ENCODE measurements at places on chromosomes 4 and X. TPM values are rescaled to one million over a fixed set of nuclear protein-coding genes. Genes with fewer than 3 reads are reported as not detected.

GRCh38 chr4:127047930-127048329 is 584.8 kb upstream of the INTU start:
- no peak overlapping the region for H3K27ac ChIP-seq
- H3K27me3 ChIP-seq, result no peaks in the 10 kb centered on the region
- no peaks in the 10 kb centered on the region for H3K4me1 ChIP-seq
- no peaks in the 10 kb centered on the region for H3K36me3 ChIP-seq
- no peak overlapping the region for H3K4me3 ChIP-seq
- no peak for DNase-seq

The FAM120C gene
- 17.7 TPM for total RNA-seq

The MAGEE1 gene
- total RNA-seq, result 2.7 TPM

DNA sequence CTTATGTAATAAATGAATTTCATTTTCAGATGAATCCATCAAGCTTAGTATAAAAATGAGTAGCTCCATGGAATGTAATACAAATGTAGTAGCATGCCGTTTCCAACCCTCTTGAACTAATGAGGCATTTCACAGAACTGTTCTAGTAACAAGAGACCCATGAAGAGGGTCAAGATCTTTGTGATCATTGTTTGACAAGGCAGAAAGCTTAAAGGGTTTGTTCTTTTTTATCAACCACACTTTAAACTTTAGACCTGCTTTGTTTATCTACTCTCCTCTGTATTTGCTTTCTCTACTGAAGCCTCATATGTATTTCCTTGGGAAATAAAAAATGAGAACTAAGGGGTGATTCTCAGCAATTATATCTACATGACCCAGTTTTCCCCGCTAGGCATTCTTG is 513.9 kb downstream of the ARAP2 start:
- no peak overlapping the region for H3K27ac ChIP-seq
- H3K27me3 ChIP-seq, result no peaks in the 10 kb centered on the region
- H3K4me1 ChIP-seq, result no peaks in the 10 kb centered on the region
- H3K36me3 ChIP-seq, result no peaks in the 10 kb centered on the region
- H3K4me3 ChIP-seq, result no peak overlapping the region

DNA sequence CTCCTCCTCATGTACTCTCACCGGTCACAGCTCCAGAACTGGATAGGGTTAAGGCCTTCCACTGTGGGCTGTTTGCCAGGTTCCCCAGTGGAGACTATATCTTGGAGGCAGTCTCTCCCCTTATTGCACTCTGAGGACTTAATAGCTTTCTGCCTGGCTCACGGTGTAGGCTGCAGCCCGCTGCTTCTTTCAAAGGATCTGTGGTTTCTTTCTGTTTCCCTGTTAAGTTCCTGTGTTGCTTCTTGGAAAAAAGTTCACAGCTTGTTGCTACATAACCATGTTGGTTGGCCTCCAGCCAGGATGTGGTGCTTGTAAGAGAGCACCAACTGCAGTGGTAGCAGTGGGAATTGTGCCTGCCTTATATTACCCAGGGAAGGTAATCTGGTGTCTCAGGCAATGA is 24.9 kb upstream of the ZDHHC15 start:
- no peaks in the 10 kb centered on the region for H3K36me3 ChIP-seq
- no peaks in the 10 kb centered on the region for H3K4me1 ChIP-seq
- no peak overlapping the region for H3K4me3 ChIP-seq
- no peaks in the 10 kb centered on the region for H3K27me3 ChIP-seq

DNA sequence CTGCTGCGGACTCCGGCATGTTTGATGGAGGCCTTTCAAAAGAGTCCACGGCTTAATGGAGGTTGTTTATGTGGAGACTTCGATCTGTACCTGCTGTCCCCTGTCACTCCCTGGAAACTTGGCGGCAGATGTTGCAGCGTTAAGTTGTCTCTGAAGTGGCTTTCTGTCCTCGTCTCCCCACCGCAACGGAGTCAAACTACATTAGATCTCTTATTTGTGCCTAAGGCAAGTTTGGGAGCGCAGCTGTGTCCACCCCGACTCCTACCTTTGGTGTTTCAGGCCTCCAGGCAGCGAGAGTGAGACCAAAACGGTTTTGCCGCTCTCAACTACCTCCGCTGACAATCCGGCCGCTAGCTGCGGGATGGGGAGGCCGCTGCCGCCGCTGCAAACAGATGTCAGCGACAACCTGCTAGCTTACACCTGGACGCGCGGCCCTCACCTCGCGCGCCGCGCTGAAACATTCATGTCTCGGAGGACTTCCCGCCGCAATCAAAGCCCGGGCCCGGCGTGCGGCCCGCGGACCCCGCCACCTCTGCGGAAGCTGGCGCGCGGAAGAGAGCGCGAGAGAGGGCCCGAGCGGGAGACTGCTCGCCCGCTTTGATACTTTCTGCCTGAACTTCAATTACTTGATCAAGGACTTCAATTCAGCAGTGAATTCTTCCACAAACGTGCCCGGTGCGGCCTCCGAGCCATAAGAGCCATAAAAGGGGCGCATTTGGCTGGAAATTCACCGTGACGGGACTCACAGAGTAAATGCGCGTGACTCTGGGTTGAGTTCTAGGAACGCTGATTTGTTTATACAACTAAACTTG is 108.4 kb downstream of the ANTXR2 start:
- DNase-seq, result no peak
- H3K27me3 ChIP-seq, result no peaks in the 10 kb centered on the region
- H3K4me1 ChIP-seq, result no peaks in the 10 kb centered on the region

DNA sequence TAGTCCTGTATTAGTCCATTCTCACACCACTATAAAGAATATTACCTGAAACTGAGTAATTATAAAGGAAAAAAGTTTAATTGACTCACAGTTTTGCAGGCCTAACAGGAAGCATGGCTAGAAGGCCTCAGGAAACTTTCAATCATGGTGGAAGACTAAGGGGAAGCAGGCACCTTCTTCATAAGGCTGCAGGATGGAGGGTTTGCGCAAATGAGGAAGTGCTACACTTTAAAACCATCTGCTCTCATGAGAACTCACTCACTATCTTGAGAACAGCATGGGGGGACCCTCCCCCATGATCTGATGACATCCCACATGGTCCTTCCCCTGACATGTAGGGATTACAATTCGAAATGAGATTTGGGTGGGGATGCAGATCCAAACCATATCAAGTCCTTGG is 12.1 kb upstream of the MAGEA11 start:
- H3K4me1 ChIP-seq, result no peaks in the 10 kb centered on the region
- H3K27ac ChIP-seq, result no peak overlapping the region
- H3K36me3 ChIP-seq, result no peaks in the 10 kb centered on the region
- no peak overlapping the region for H3K4me3 ChIP-seq
- DNase-seq, result no peak
- H3K27me3 ChIP-seq, result no peaks in the 10 kb centered on the region

The YY2 gene
- total RNA-seq, result 6.9 TPM

- H3K36me3 ChIP-seq, result no peaks in the 10 kb centered on the region
- H3K4me1 ChIP-seq, result no peaks in the 10 kb centered on the region
- DNase-seq, result no peak
Observed at GRCh38 chr4:77308843-77309242, 151.8 kb downstream of the CCNG2 start.

DNA sequence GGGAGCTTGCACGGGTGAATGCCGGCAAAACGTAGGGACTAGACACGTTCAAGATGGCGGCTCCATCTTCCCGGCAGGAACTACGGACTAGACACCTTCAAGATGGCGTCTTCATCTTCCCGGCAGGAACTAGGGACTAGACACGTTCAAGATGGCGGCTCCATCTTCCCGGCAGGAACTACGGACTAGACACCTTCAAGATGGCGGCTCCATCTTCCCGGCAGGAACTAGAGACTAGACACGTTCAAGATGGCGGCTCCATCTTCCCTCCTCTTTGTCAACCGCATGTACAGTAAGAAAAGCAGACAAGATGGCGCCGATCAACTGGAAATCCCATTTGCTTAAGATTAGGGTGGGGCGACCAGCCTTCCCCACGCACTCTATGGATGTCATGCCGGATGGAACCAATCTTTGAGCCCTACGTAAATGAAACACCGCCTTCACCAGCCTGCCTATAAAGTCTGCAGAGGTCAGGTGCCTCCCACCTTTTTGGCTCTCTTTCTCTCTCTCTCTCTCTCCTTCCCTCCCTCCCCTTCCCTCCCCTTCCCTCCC is 222.4 kb downstream of the CRLF2 start:
- peak overlapping the region; percentile 15 for H3K4me3 ChIP-seq
- no peak overlapping the region for H3K27ac ChIP-seq
- no peaks in the 10 kb centered on the region for H3K4me1 ChIP-seq
- H3K36me3 ChIP-seq, result no peaks in the 10 kb centered on the region
- DNase-seq, result peak; percentile 7
- H3K27me3 ChIP-seq, result no peaks in the 10 kb centered on the region

The FANCB gene
- total RNA-seq, result 3.8 TPM

- no peaks in the 10 kb centered on the region for H3K27me3 ChIP-seq
- no peak overlapping the region for H3K27ac ChIP-seq
- no peak overlapping the region for H3K4me3 ChIP-seq
- no peaks in the 10 kb centered on the region for H3K36me3 ChIP-seq
- DNase-seq, result no peak
Observed at GRCh38 chr4:99875071-99875470, 19.2 kb downstream of the LAMTOR3 start.

GRCh38 chr4:106875340-106875739 is 160.8 kb downstream of the DKK2 start:
- no peaks in the 10 kb centered on the region for H3K36me3 ChIP-seq
- no peaks in the 10 kb centered on the region for H3K4me1 ChIP-seq
- no peak overlapping the region for H3K27ac ChIP-seq
- no peaks in the 10 kb centered on the region for H3K27me3 ChIP-seq

GRCh38 chrX:136546371-136546781 is 14.4 kb downstream of the VGLL1 start:
- H3K36me3 ChIP-seq, result no peaks in the 10 kb centered on the region
- DNase-seq, result no peak
- H3K4me1 ChIP-seq, result no peaks in the 10 kb centered on the region
- no peak overlapping the region for H3K4me3 ChIP-seq

GRCh38 chr4:138611721-138612120 is 369.6 kb upstream of the SLC7A11 start:
- H3K27me3 ChIP-seq, result no peaks in the 10 kb centered on the region
- H3K4me3 ChIP-seq, result no peak overlapping the region
- H3K4me1 ChIP-seq, result peaks cover 14% of the 10 kb centered on the region
- no peak overlapping the region for H3K27ac ChIP-seq
- H3K36me3 ChIP-seq, result no peaks in the 10 kb centered on the region

GRCh38 chr4:7007142-7007907 is 35.8 kb upstream of the TADA2B start:
- H3K4me1 ChIP-seq, result no peaks in the 10 kb centered on the region
- no peak overlapping the region for H3K4me3 ChIP-seq
- no peaks in the 10 kb centered on the region for H3K36me3 ChIP-seq
- no peak for DNase-seq
- H3K27me3 ChIP-seq, result no peaks in the 10 kb centered on the region

The DMRTC1B gene
- total RNA-seq, result not detected

GRCh38 chr4:112114452-112114851 is 30.8 kb upstream of the FAM241A start:
- no peaks in the 10 kb centered on the region for H3K4me1 ChIP-seq
- no peaks in the 10 kb centered on the region for H3K27me3 ChIP-seq
- no peaks in the 10 kb centered on the region for H3K36me3 ChIP-seq
- H3K27ac ChIP-seq, result no peak overlapping the region
- no peak for DNase-seq

DNA sequence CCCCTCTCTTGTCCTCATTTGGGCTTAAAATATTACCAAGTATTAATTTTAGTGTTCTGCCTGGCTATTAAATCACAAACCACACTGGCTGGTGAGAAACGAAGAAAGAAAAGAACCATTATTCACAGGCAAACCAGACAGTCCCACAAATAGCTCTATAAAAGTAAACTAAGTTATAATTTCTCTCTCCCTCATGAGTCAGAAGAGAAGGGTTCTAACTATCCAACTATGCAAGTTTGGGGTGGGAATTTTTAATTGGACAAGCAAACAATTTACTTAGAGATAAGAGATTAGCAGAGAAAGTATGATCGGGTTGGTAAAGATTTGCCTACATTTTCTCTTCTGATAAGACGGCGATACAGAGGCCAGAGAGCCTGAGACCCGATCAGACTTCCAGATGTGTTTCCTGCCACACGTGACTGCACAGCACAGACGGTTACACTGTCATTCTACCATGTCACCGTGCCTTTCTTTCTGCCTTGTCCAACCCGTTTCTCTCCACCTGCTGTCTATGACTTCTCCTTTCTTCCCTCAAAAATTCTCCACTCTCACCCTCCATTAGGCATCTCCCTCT is 52.3 kb downstream of the MEPE start:
- no peaks in the 10 kb centered on the region for H3K36me3 ChIP-seq
- no peaks in the 10 kb centered on the region for H3K27me3 ChIP-seq
- H3K27ac ChIP-seq, result no peak overlapping the region
- H3K4me3 ChIP-seq, result no peak overlapping the region
- no peaks in the 10 kb centered on the region for H3K4me1 ChIP-seq

- no peaks in the 10 kb centered on the region for H3K4me1 ChIP-seq
- no peak for DNase-seq
- peaks cover 8% of the 10 kb centered on the region for H3K36me3 ChIP-seq
- no peak overlapping the region for H3K4me3 ChIP-seq
- H3K27ac ChIP-seq, result no peak overlapping the region
- H3K27me3 ChIP-seq, result no peaks in the 10 kb centered on the region
Observed at GRCh38 chrX:107845625-107846024, 20.0 kb downstream of the MID2 start.

- DNase-seq, result no peak
- H3K4me3 ChIP-seq, result no peak overlapping the region
- no peaks in the 10 kb centered on the region for H3K4me1 ChIP-seq
Observed at GRCh38 chr4:80324171-80324570, 11.4 kb upstream of the CFAP299 start.

DNA sequence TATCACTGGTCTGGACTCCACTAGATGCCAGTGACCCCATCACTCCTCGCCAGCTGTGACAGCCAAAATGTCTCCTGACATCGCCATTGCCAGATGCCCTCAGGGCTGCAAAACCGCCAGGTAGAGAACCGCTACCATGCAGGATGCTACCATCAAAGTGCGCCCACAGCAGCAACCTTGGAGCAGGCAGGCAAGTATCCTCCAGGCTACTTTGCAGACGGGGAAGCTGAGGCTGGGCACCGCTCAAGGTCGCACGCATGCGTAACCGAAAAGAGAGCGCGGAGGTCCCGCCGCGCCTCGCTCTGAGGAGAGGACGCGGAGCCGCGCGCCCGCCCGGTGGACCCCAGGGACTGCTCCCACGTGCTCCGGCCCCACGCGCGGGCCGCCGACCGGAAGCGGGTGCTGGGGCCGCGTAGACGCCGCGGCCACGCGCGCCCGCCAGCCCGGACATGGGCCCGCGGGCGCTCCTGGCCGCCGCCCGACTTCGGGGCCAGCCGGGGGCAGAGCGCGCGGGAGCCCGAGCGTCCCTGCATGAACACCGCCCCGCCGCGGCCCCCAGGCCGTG is at the start of gene STS:
STS (plus strand) TSS at position 300 of the 565 bp plus-strand sequence. CDS start 105,488 bp downstream, outside the sequence.
- peak within 1 kb of the TSS; percentile 93 for H3K27ac ChIP-seq
- H3K4me1 ChIP-seq, result no peaks in the 10 kb centered on the region
- peak; percentile 14 for DNase-seq
- peak within 1 kb of the TSS; percentile 71 for H3K4me3 ChIP-seq
